ENCODE measurements at places on chromosomes 1 and 21.
A peak's percentile ranks its signal among the peaks of the same experiment; 100 is the strongest.

DNA sequence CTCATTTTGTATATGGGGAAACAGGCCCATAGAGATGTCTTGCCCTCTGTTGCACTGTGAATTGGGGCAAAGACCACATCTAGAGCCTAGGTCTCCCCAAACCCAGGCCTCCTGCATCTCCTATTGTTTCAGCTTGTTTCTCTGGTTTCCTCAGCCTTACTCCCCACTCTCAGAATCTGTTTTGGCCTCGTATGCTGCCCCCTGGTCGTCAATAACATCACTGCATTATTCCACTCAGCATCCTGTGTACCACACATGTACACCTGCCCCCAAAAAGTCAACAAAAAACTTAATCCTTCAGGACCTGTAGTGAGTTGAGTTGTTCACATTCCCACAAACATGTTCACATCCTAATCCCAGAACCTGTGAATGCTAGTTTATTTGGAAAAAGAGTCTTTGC, 184.8 kb downstream of the BRINP2 start:
- DNase-seq, result no peak

GRCh38 chr21:33894736-33895288, 20.8 kb downstream of the ATP5PO start:
- DNase-seq, result peak; percentile 80

- DNase-seq, result no peak
Observed at GRCh38 chr1:172390683-172391551, 29.6 kb upstream of the C1orf105 start.

GRCh38 chr1:46062651-46063319, 69.6 kb downstream of the PIK3R3 start:
- peak; percentile 66 for DNase-seq

- no peak for DNase-seq
Observed at GRCh38 chr21:34593423-34593822, 21.5 kb downstream of the RCAN1 start.

- DNase-seq, result no peak
Observed at GRCh38 chr1:220001095-220001501, 45.2 kb downstream of the EPRS1 start.

GRCh38 chr1:228094432-228095016, 8.6 kb downstream of the C1orf35 start:
- no peak for DNase-seq

- DNase-seq, result no peak
Observed at GRCh38 chr1:219542828-219543518, 69.9 kb downstream of the ZC3H11B start.

DNA sequence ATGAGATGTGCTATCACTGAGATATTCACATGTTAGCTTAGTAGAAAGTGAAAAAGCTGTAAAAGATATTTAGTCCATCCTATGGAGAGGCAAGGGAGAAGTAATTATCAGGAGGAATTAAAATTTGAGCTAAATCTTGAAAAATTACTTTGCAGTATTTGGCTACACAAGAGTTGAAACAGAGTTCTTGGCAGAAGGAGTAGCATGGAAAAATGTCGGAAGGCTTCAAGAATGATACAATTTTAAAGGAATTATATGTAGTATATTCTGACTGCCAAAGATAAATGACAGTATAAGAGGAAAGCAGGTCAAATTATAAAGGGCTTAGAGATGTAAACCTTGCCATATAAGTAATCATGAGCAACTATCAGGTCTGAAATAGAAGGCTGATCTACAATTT, 518.9 kb downstream of the BRINP3 start:
- no peak for DNase-seq
